ENCODE measurements at places on chromosomes 11 and 22. TPM values are rescaled to one million over a fixed set of nuclear protein-coding genes. Genes with fewer than 3 reads are reported as not detected.
A peak's percentile ranks its signal among the peaks of the same experiment; 100 is the strongest.

DNA sequence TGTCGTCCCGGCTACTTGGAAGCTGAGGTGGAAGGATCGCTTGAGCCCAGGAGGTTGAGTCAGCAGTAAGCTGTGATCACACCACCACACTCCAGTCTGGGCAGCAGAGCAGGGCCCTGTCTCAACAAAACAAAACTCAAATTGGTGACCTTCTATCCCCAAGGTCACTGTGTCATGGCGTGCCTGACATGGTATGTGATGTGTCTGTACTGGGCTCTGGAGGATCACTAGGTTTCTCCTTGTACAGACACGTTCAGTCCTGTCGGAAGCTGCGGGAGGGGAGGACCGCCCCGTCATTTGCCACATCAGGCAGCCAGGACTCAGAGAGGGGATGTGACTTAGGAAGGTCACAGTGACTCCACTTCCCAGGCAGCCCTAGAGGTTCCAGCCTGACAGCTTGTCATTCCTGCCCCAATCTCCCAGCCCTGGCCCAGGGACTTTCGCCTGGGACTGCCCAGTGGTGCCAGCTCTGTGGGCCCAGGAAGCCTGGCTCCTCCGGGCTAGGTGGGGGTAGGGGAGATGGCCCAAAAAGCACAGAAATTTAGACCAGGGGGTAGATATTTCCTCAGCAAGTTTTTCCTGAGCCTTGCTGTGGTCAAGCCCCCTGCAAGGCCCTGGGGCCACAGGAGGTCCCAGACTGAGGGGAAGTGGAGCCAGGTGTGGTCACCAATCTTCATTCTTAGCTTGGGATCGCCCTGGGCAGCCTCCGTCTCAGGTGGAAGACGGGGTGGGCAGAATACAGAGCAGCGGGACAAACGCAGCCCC lies 53.2 kb downstream of the TRIOBP start:
- DNase-seq = no peak
- peak overlapping the region; percentile 10 for H3K27ac ChIP-seq
- H3K4me3 ChIP-seq = no peak overlapping the region
- peaks cover 4% of the 10 kb centered on the region for H3K36me3 ChIP-seq
- H3K4me1 ChIP-seq = peaks cover 40% of the 10 kb centered on the region

- peaks cover 10% of the 10 kb centered on the region for H3K4me1 ChIP-seq
- peak overlapping the region; percentile 2 for H3K27ac ChIP-seq
- H3K36me3 ChIP-seq = peaks cover 28% of the 10 kb centered on the region
- H3K4me3 ChIP-seq = no peak overlapping the region
- no peak for DNase-seq
- H3K27me3 ChIP-seq = no peaks in the 10 kb centered on the region
Measured at GRCh38 chr11:12478743-12479142, 101.4 kb downstream of the PARVA start.

- no peak for DNase-seq
- no peaks in the 10 kb centered on the region for H3K36me3 ChIP-seq
- H3K4me1 ChIP-seq = peaks cover 10% of the 10 kb centered on the region
- no peak overlapping the region for H3K27ac ChIP-seq
- no peak overlapping the region for H3K4me3 ChIP-seq
- H3K27me3 ChIP-seq = peaks cover 21% of the 10 kb centered on the region
Measured at GRCh38 chr11:83317757-83318690, 31.9 kb upstream of the CCDC90B start.

GRCh38 chr11:31958076-31958735 lies 132.7 kb upstream of the RCN1 start:
- peaks cover 2% of the 10 kb centered on the region for H3K4me1 ChIP-seq
- H3K27me3 ChIP-seq = peaks cover 38% of the 10 kb centered on the region
- no peaks in the 10 kb centered on the region for H3K36me3 ChIP-seq
- H3K4me3 ChIP-seq = no peak overlapping the region
- H3K27ac ChIP-seq = no peak overlapping the region
- peak; percentile 42 for DNase-seq

- H3K27ac ChIP-seq = no peak overlapping the region
- no peaks in the 10 kb centered on the region for H3K36me3 ChIP-seq
- DNase-seq = no peak
Measured at GRCh38 chr11:101974255-101974654, 57.9 kb upstream of the ANGPTL5 start.

- H3K27ac ChIP-seq = peak overlapping the region; percentile 76
- no peak overlapping the region for H3K4me3 ChIP-seq
Measured at GRCh38 chr11:74546752-74547151, 45.6 kb upstream of the POLD3 start.

- DNase-seq = no peak
- H3K36me3 ChIP-seq = peaks cover 2% of the 10 kb centered on the region
- H3K27ac ChIP-seq = no peak overlapping the region
- H3K27me3 ChIP-seq = no peaks in the 10 kb centered on the region
- peaks cover 3% of the 10 kb centered on the region for H3K4me1 ChIP-seq
- H3K4me3 ChIP-seq = no peak overlapping the region
Measured at GRCh38 chr11:46038529-46038928, 82.7 kb downstream of the PHF21A start.

GRCh38 chr11:114194702-114195101 lies 101.5 kb upstream of the NNMT start:
- peaks cover 12% of the 10 kb centered on the region for H3K36me3 ChIP-seq
- H3K27ac ChIP-seq = no peak overlapping the region
- no peaks in the 10 kb centered on the region for H3K27me3 ChIP-seq
- DNase-seq = no peak
- H3K4me3 ChIP-seq = no peak overlapping the region
- H3K4me1 ChIP-seq = peaks cover 25% of the 10 kb centered on the region

GRCh38 chr22:37563153-37564081 lies 3.1 kb downstream of the CDC42EP1 start:
- peaks cover 12% of the 10 kb centered on the region for H3K36me3 ChIP-seq
- no peak for DNase-seq
- peak overlapping the region; percentile 96 for H3K27ac ChIP-seq
- H3K27me3 ChIP-seq = no peaks in the 10 kb centered on the region

DNA sequence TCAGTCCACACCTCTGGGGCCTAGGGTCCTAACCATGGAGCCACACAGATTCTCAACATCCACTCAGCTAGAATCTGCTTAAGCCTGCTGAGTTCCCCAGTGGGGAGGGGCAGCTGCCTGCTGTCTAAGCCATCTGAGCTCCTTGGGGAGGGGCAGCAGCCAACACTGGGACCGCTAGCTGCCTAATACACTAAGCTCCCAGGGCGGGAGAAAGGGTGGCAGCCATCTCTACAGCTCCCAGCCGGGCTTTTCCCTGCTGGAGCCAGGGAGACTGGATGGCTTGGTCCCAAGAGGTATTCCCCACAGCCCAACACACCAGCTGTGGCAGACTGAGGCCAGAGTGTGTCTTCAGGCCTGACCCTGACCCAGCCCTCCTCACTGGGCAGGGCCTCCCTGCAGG lies 217.3 kb upstream of the TMEM45B start:
- DNase-seq = no peak
- peaks cover 1% of the 10 kb centered on the region for H3K4me1 ChIP-seq
- no peak overlapping the region for H3K27ac ChIP-seq
- H3K36me3 ChIP-seq = no peaks in the 10 kb centered on the region
- H3K4me3 ChIP-seq = no peak overlapping the region
- no peaks in the 10 kb centered on the region for H3K27me3 ChIP-seq

GRCh38 chr11:94602430-94603372 lies 35.5 kb downstream of the PIWIL4 start:
- H3K27ac ChIP-seq = peak overlapping the region; percentile 75
- H3K4me1 ChIP-seq = peaks cover 28% of the 10 kb centered on the region
- H3K4me3 ChIP-seq = peak overlapping the region; percentile 27
- no peaks in the 10 kb centered on the region for H3K27me3 ChIP-seq
- H3K36me3 ChIP-seq = peaks cover 8% of the 10 kb centered on the region

DNA sequence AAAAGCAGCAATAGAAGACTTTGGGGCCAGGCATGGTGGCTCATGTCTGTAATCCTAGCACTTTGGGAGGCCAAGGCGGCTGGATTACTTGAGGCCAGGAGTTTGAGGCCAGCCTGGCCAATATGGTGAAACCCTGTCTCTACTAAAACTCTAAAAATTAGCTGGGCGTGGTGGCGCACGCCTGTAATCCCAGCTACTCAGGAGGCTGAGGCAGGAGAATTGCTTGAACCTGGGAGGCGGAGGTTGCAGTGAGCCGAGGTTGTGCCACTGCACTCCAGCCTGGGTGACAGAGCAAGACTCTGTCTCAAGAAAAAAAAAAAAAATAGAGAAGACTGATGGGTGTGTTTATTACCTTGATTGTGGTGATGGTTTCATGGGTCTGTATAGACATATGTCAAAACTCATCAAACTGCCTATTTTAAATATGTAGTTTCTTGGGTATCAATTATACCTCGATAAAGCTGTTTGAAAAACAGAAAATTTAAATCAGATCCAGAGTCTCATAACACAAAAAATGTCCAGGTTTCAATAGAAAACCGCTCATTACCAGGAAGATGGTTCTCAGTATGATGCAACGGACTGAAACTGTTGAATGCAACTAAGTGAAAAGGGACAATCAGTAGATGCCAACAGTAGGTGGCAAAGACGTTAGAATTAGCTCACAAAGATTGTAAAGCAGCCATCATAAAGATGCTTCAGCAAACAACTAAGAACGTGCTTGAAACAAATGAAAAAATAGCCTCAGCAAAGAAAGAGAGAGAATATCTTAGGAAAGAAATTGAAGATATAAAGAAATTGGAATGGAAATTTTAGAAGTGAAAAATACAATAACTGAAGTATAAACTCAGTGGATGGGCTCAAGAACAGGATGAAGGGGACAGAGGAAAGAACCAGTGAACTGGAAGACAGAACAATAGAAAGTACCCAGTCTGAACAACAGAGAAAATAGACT lies 33.1 kb upstream of the SEPTIN5 start:
- H3K27ac ChIP-seq = peak overlapping the region; percentile 39
- no peaks in the 10 kb centered on the region for H3K36me3 ChIP-seq
- H3K4me1 ChIP-seq = no peaks in the 10 kb centered on the region
- DNase-seq = no peak

GRCh38 chr22:19717691-19718455 lies 3.6 kb downstream of the SEPTIN5 start:
- peaks cover 9% of the 10 kb centered on the region for H3K36me3 ChIP-seq
- peak overlapping the region; percentile 64 for H3K4me3 ChIP-seq
- peak; percentile 71 for DNase-seq
- peaks cover 46% of the 10 kb centered on the region for H3K27me3 ChIP-seq

- DNase-seq = no peak
- H3K36me3 ChIP-seq = no peaks in the 10 kb centered on the region
- no peak overlapping the region for H3K27ac ChIP-seq
Measured at GRCh38 chr11:126929179-126930061, 71.2 kb downstream of the KIRREL3 start.

- peak overlapping the region; percentile 90 for H3K27ac ChIP-seq
- DNase-seq = no peak
- H3K4me3 ChIP-seq = peak overlapping the region; percentile 40
- no peaks in the 10 kb centered on the region for H3K36me3 ChIP-seq
- peaks cover 75% of the 10 kb centered on the region for H3K4me1 ChIP-seq
Measured at GRCh38 chr11:7575841-7576725, 62.3 kb downstream of the PPFIBP2 start.

Gene CCDC15
- total RNA-seq = 3.8 TPM

Gene PLAAT5
- 27.1 TPM for total RNA-seq

Gene LIN7C
- 36.5 TPM for total RNA-seq

Gene ME3
- 8.6 TPM for total RNA-seq

Gene MFRP
- total RNA-seq = not detected

Gene CDC45
- total RNA-seq = 18.1 TPM

All from progenitor cell of endocrine pancreas (in vitro differentiated cells).